ENCODE measurements at places on chromosomes 3 and 15. TPM values are rescaled to one million over a fixed set of nuclear protein-coding genes. Genes with fewer than 3 reads are reported as not detected.

Gene DAZL
- not detected for polyA plus RNA-seq

Gene KCNMB3
- polyA plus RNA-seq: 0.54 TPM

Gene HYAL1
- polyA plus RNA-seq: 4.3 TPM

Gene EXD1
- polyA plus RNA-seq: not detected

Gene PLCH1
- polyA plus RNA-seq: 6.2 TPM

Gene CAMK2N2
- polyA plus RNA-seq: not detected

Gene NTRK3
- polyA plus RNA-seq: 7.8 TPM

Gene GPR149
- not detected for polyA plus RNA-seq

Gene GNAT1
- polyA plus RNA-seq: not detected

Gene IQCF5
- polyA plus RNA-seq: not detected

Gene P2RY14
- 1.4 TPM for polyA plus RNA-seq

Gene SLC28A1
- 0.41 TPM for polyA plus RNA-seq

Gene DNAH1
- 1.4 TPM for polyA plus RNA-seq

Gene PAK6
- 8.3 TPM for polyA plus RNA-seq

Gene LIPH
- polyA plus RNA-seq: 0.40 TPM

Gene TOPAZ1
- not detected for polyA plus RNA-seq

Gene LOXL1
- 92.4 TPM for polyA plus RNA-seq

Gene CIDEC
- not detected for polyA plus RNA-seq

Gene USP19
- polyA plus RNA-seq: 61.8 TPM

Gene CADPS
- polyA plus RNA-seq: 49.2 TPM

Gene CCR2
- polyA plus RNA-seq: not detected

Gene LRRIQ4
- polyA plus RNA-seq: not detected

Gene STX19
- not detected for polyA plus RNA-seq

Gene MRPS11
- 95.2 TPM for polyA plus RNA-seq

Gene OR4M2
- not detected for polyA plus RNA-seq

Gene SKIC8
- 80.8 TPM for polyA plus RNA-seq

Gene ANKRD63
- 13.7 TPM for polyA plus RNA-seq

Gene CASR
- polyA plus RNA-seq: not detected

Gene ARPP21
- 0.04 TPM for polyA plus RNA-seq

Gene CPNE4
- polyA plus RNA-seq: 3.3 TPM

Gene SLC22A13
- polyA plus RNA-seq: 0.37 TPM

Gene KBTBD13
- 5.0 TPM for polyA plus RNA-seq

Gene FGF12
- polyA plus RNA-seq: 1.5 TPM

Gene PLA2G4D
- not detected for polyA plus RNA-seq

Gene BMF
- 26.0 TPM for polyA plus RNA-seq

Gene TMEM158
- polyA plus RNA-seq: 3.5 TPM

Gene GRM7
- polyA plus RNA-seq: 0.34 TPM

Gene PRSS50
- 2.0 TPM for polyA plus RNA-seq

Gene SLC12A8
- polyA plus RNA-seq: 3.1 TPM

Gene C3orf20
- polyA plus RNA-seq: not detected

Gene DZIP1L
- polyA plus RNA-seq: 19.4 TPM

Gene GABRB3
- 1.2 TPM for polyA plus RNA-seq

Gene HDGFL3
- polyA plus RNA-seq: 68.8 TPM

Gene DOCK3
- 0.94 TPM for polyA plus RNA-seq

Gene PCSK6
- 4.8 TPM for polyA plus RNA-seq

Gene TP63
- polyA plus RNA-seq: not detected

Gene OR4F6
- not detected for polyA plus RNA-seq

Gene ROBO2
- polyA plus RNA-seq: 13.5 TPM

Gene CHST2
- polyA plus RNA-seq: 8.4 TPM

Measured in cardiac muscle cell (in vitro differentiated cells and primary cell).